ENCODE measurements at places on chromosomes 2 and 18. TPM values are rescaled to one million over a fixed set of nuclear protein-coding genes. Genes with fewer than 3 reads are reported as not detected.

The C1QL2 gene
- 0.31 TPM for total RNA-seq

The HTR2B gene
- total RNA-seq, result 0.03 TPM

The FBLN7 gene
- total RNA-seq, result 0.53 TPM

The HRH4 gene
- not detected for total RNA-seq
